Activated CD4-positive, CD25-positive, alpha-beta regulatory T cell treated with anti-CD3 and anti-CD28 coated beads, Interleukin-2, amount 50 U/mL, for 24 hours (primary cell): ENCODE measurements at places on chromosomes 2 and 18.

GRCh38 chr2:219875036-219875435 lies 247.6 kb downstream of the SLC4A3 start:
- no peak for ATAC-seq

DNA sequence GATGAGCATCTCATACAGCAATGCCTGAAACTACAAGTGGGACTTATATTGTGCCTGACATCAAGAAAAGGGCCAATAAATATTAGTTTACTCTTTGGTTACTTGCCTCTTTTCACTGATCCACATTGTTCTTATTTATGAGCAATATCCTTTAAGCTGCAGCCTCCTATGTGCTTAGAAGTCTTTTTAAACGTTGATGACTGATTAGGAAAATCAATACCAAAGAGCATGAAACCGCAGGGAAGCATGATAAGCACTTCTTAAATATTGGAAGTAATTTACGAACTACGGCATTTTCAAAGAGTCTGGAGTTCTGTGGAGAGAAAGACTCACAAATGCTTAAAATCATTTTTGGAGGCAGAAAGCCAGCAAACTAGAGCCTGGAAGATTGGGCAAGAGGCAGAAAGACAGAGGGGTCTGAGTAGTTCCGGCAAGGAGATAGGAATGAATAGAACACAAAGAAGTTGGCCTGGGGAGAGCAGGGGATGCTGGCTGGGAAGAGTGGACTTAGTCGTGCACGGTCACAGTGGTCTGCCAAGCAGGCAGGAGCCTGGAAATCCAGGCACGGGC lies 122.6 kb upstream of the NOSTRIN start:
- ATAC-seq, result no peak

DNA sequence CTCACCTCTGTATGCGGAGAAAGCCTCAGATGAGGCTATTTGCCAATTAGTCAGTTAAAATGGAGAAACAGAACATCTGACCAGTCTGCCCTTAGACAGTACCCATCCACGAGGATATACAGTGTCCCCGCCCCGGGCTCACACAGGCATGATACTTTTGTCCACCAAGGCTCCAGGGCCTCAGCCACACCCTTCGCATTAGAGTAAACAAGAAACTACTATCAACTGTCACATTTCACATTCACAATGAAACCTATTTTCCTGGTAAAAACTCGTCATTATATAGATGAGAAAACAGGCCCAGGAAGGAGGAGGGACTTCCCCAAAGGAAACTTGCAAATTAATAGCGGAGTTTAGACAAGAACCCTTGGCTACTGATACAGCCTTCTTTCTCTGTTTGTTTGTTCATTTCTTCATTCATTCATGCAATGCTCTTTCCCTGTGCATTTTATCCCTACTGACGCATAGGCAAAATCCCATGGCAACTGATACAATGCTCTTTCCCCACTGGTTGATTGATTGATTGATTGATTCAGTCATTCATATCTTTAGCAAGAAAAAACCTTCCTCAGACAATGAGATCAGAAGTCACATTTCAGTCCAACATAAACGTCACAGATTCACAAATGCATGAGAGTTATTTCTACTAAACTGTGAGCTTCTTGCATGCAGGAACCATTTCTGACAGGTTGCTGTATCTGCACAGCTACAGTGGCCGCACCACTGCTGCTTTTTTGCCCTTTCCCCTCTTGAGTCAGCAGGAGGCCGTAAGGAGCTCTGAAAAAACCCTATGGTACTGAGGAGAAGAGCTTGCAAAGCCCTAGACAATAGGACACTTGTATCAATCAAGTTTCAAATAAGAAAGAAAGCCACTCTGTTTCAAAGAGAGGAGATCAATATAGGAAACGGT lies 777.1 kb downstream of the RNF144A start:
- ATAC-seq, result peak; percentile 48

DNA sequence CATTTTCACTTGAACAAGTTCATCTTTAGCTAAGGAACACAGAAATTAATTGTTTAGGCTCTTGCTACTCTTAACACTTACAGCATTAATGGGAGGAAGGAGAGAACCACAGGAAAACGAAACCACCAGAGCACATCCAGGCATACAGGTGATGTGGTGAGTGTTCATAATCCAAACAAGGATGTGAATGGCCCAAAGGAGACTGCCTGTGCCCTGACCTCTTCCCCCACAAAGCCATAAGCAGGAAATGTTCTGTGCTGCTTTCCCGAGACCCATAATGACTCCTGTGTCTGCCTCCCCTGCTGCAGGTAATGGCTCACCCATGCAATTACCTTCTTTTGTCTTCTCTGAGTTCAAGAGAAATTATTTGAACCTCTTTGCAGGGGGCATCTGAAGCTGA lies 295.9 kb upstream of the LINC00305 start:
- no peak for ATAC-seq

DNA sequence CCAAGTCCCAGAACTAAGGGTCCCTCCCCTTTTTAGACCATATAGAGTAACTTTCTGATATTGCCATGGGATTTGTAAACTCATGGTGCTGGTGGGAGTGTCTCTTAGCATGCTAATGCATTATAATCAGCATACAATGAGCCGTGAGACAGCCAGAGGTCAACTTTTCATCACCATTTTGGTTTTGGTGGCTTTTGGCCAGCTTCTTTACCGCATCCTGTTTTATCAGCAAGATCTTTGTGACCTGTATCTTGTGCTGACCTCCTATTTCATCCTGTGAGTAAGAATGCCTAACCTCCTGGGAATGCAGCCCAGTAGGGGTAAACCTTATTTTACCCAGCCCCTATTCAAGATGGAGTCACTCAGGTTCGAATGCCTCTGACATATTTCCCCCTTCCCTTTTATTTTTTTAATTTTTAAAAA lies 148.2 kb downstream of the PHLPP1 start:
- ATAC-seq, result no peak

- ATAC-seq, result no peak
Measured at GRCh38 chr2:122643725-122644329, 888.4 kb downstream of the TSN start.

GRCh38 chr2:11156396-11157075 lies 1.3 kb downstream of the SLC66A3 start:
- ATAC-seq, result no peak

- ATAC-seq, result peak; percentile 38
Measured at GRCh38 chr18:69943021-69943420, 4.7 kb downstream of the CD226 start.

DNA sequence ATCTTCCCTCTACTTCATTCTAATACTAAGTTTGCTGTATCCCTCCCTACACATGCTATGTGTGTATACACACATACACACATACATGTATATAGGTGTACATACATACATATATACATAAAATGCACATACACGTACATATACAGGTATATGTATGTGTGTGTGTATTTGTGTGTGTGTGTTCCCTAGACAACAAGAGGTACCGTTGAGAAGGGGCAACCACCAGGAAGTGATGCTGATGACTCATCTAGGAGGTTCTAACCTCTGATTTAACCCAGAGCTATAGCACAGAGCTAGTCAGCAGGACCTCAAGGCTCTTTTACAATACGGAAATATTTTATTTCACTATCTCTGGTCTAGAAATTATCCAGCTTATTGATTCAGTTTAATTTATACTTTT lies 139.2 kb downstream of the LAMA3 start:
- ATAC-seq, result peak; percentile 99

GRCh38 chr18:45071956-45072355 lies 391.3 kb downstream of the SETBP1 start:
- ATAC-seq, result no peak

DNA sequence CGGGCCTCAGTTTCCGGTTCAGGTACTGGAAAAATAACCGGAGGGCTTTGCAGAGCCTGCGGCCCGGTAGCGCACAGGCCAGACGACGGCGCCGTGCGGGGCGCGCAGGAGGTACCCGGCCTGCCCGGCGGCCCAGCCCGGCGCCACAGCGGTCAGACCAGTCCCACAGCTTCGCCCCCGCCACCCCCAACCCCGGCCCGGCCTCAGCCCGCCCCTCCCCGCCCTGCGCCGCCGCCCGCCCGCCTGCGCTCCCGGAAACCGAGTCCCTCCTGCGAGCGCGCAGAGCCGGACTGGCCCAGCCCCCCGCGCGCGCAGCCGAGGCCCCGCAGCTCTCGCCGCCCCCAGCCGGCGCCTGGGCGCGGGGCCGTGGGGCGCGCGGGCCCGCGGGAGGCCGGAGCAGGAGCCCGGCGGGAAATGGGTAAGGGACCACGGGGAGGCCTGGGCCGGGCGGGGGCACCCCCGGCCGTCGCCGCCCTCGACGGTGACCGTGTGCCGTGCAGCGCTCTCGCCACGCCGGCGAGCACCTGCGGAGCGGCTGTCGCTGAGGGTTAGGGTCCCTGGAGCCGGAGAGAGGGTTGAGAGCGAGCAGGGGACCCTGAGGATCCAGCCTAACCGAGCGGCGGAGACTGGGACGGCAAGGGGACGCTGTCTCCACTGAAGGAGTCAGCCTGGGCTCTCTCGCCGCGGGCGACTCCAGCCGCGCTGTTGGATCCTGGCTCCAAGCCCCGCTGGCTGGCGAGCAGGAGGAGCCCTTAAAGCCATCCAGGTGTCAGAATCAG lies 16.5 kb upstream of the PSD4 start:
- ATAC-seq, result peak; percentile 68

DNA sequence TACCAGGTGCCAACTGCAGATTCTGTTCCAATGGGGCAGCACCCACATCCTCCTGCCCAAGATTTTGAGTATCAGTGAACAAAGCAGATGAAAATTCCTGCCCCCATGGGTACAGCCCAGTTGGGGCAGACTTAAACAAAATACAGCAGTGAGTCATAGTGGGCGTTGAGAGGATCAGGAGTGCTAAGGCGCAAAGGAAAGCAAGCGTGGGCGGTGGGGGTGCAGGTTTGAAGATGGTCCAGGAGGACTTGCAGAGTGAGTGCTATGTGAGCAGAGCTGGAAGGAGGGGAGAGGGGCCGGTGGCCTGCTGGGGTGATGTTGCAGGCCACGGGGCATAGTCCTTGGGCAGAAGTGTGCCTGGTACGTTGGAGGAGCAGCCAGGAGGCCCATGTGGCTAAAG lies 24.7 kb downstream of the STEAP3 start:
- no peak for ATAC-seq

DNA sequence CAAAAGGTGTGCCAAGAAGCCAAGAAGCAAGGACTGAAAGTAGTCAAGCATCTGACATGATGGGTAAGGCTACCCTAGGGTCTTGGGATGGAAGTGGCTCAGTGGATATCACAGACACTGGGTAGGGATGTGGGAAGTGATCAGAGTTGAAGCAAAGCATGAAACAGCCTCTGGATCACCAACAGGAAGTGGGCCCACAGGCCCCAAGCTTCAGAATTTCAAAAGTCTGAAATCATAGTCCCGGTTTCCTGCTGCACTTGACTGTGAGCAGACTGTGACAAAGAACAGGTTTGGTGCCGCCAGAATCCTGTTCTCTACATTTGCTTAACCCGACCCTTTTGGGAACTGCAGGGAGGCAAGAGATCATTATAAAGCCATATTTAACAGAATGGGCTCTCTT lies 57.4 kb downstream of the SP100 start:
- ATAC-seq, result no peak
